ENCODE measurements at places on chromosomes 5 and 9.
A peak's percentile ranks its signal among the peaks of the same experiment; 100 is the strongest.

DNA sequence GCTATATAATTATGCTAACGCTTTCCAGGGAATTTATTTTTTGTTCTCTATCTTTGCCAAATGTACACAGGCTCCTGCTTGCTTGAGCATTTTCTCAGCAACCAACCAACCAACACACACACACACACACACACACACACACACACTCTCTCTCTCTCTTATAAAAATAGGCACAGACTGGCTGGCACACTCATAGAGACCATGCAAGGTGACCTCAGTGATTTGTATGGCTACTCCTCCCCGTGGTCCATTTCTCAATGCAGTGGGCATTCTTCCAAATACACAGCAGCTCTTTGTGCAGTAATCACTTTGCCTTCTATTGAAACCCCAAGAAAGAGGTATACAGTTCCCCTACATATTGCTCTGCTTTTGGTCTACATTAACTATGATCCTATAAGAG, 416.0 kb downstream of the MAN2A1 start:
- peak; percentile 52 for DNase-seq

GRCh38 chr9:84296146-84296843, 44.3 kb downstream of the SLC28A3 start:
- DNase-seq = no peak

DNA sequence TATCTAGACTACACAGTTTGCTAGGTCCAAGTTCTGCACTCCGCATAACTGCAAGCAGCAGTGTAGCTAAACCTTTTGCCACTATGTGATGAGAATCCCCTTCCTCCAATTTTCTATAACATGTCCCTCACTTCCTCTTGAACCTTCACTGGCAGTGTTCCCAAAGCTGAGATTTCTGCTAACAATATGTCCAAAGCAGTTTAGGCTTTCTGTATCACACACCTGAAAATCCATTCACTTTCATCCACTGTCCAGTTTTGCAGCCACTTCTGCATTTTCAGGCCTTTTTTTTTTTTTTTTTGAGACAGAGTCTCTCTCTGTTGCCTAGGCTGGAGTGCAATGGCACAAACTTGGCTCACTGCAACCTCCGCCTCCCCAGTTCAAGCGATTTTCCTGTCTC, 111.1 kb downstream of the GADD45G start:
- no peak for DNase-seq

- peak; percentile 88 for DNase-seq
These were observed 133.4 kb downstream of the SLC1A3 start for GRCh38 chr5:36739751-36740221.

GRCh38 chr9:4717815-4718214, 23.2 kb downstream of the AK3 start:
- no peak for DNase-seq

Data from NCI-H2081 (cell line).